Activated CD4-positive, alpha-beta T cell treated with anti-CD3 and anti-CD28 coated beads, Interleukin-2, amount 50 U/mL, for 4 hours (primary cell): ENCODE measurements at places on chromosomes 7 and 10.

DNA sequence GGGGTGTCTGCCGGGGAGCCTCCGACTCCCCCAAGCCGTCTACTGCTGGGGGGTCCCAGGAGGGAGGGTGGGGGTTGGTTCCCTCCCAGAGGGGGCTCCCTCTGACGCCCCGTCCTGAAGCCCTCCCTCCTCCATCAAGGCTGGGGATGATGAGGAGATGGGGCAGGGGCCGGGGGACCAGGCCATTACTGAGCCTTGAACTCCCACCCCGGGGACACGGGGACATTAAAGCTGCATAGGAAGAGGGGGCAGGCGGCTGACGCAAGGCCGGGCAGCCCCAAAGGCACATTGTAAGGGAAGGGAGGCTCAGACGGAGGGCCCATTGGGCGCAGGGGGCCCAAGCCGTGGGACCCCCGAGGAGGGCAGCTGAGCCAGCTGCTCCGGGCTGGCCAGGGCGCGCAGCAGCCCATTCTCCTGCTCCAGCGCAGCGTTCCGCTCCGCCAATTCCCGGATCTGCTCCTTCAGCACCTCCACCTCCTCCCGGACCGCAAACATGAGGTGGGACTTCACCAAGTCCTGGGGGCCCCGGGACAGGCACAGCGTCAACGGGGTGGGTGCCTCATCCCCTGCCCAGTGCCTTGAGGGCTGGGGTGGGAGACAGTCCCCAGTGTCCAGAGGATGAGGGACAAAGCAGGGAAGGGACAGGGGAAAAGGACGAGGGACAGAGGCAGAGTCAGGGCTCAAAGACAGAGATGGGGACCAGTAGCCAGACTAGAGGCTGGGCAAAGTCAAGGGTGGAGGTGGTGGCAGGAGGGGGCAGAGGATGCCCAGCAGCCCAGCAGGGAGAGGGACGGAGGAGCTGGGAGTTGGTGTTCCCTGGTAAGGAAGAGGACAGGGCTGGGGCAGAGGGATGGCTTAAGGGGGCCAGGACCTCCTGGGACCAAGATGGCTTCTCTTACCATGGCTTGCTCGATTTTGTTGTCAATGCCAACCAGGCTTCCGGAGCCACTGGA, 2.9 kb upstream of the SPACDR start:
- DNase-seq, result no peak

DNA sequence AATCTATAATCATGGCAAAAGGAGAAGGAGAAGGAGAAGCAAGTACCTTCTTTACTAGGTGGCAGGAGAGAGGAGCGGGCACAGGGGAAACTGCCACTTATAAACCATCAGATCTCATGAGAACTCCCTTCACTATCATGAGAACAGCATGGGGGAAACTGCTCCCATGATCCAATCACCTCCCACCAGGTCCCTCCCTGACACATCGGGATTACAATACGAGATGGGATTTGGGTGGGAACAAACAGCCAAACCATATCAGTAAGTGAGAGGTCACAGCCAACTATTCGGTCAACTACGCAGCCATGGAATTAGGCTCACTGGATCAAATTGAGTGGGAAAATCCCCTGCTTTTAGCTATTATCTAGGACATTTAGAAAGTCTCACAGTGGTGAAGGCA, 54.2 kb upstream of the STEAP1B start:
- DNase-seq, result no peak

DNA sequence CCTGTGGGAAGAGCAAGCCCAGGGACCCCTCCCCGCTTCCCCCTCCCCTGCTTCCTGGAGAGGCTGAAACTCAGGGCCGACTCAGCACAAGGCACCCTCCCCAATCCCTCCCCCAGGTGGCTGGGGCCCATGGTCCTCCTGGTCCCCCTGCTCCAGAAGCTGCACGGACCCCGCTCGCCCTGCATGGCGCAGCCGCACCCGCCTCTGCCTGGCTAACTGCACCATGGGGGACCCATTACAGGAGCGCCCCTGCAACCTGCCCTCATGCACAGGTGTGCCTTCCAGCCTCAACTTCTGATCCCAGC, 19.7 kb upstream of the ZNF862 start:
- no peak for DNase-seq

GRCh38 chr10:108052981-108053380, 888.5 kb upstream of the SORCS1 start:
- DNase-seq, result no peak

DNA sequence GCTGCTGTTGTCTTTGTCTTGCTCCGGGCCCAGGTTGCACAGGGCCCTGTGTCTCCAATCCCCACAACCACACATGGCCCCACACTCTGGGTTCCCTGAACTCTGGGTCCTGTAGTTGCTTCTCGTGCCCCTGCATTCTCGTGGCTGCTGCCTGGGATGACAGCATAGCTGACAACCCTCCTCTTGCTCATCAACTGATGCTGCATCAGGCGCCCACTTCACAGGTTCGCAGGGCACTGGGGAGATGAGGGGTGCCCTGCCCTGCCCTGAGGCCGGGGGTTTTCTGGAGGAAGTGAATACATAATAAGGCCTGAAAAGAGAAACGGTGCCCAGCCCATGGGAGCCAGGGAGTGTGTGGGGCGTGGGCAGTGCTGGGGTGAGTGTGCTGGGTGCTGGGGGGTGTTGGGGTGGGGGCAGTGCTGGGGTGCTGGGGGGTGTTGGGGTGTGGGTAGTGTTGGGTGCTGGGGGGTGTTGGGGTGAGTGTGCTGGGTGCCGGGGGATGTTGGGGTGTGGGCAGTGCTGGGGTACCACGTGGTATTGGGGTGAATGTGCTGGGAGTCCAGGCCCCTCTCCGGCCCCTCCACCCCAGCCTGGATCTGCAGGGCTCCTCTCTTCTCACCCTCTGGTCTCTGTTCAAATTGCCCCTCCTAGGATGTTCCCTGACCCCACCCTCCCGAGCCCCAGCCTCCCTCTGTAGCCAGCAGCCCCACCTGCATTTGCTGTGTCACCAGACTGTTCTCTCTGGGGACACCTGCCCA, 2.0 kb upstream of the MTG1 start:
- no peak for DNase-seq

GRCh38 chr10:17092216-17092944, 37.2 kb downstream of the CUBN start:
- no peak for DNase-seq

DNA sequence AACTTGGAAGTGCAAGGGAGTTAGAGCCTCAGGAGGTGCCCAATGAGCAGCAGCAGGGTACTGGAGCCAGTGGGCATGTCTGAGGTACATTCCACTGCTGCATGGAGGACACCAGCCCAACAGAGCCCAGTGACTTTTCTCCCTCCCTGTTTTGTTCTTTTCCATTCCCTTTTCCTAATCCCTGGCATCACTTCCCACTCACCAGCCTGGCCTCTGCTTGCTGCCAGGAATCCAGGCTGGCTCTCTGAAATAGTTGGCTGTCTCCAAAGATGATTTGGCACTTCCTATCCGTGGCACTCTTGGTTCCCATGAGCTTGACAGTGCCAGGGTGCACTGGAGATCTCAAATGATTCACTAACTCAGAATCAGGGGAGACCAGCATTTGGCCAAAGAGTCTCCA, 97.7 kb upstream of the ZPBP start:
- no peak for DNase-seq

DNA sequence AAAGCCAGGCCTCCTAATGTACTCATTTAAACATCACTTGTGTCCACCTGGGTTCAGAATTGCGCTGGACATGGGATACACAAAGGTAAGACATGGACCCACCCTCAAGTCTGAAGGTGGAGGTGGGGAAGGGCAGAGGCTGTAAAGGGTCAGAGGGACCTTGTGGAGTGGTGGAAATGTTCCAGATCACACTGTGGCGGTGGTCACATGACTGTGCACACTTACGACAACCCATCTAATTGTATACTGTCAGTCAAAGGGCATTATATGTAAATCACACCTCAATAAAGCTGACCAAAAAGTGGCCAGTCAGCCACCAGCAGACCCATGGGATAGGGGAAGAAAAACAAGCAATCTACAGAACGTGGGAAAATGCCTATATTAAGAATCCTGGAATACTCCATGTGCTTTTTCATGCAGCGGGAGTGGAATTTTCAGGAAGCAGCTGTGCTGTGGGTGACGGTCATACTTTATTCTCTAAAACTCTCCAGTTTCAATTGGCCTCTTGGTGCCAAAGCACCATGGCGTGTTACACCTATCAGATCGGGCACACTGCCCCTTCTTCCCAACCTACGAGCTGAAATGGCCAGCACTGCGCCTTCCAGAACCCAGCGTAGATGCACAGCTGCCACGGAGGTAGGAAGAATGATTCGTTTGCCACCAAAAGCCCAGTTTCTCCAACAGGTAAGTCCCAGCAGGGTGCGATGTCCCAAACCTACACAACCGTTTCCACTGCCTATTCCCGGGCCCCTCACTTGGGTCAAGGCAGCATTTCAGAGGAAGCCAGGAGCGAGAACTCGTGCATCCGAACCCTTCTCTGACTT, 69.8 kb downstream of the PRKAG2 start:
- no peak for DNase-seq

- DNase-seq, result no peak
These were observed 408.9 kb downstream of the GLRX3 start for GRCh38 chr10:130545122-130545521.

- DNase-seq, result no peak
These were observed 460.5 kb upstream of the GHITM start for GRCh38 chr10:83678850-83679249.

DNA sequence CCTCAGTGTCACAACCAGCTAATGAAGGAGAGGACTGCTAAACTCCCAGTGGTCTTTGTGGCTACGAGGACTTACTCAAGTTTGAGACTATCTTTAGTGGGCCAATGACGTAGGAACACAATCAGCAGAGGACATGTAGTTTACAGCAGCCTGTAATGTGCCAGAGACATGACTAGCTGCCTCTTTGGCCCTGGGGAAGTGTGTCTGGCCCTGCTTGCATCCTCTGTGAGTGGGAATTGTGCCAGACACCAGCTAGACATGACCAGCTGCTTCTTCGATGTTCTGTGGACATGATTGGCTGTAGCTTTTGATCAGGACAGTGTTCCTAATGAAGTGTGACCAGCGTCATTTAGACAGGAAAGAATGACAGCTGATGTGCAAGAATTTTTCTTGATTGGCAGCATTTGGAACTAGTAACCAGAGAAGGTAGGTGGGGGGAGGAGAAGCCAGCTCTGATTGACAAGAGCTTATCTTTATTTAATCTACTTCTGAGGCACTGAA, 141.7 kb downstream of the AUTS2 start:
- DNase-seq, result no peak

DNA sequence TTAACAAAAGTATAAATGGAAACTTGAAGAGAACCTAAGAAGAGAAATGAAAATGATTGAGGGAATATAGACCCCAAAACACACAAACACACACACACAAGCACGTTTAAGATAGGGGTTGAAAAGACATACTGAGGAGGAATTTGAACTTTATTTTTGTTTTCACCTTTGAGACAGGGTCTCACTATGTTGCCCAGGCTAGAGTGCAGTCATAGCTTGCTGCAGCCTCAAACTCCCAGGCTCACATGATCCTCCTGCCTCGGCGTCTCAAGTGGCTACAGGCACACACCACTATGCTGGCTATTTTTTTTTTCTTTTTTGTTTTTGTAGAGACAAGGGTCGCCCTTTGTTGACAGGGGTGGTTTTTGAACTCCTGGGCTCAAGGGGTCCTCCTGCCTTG, 4.0 kb downstream of the BTRC start:
- DNase-seq, result no peak

- peak; percentile 56 for DNase-seq
These were observed 71.5 kb upstream of the ADO start for GRCh38 chr10:62732841-62733653.

- DNase-seq, result no peak
These were observed 572.0 kb downstream of the PTPRN2 start for GRCh38 chr7:158015403-158016179.

DNA sequence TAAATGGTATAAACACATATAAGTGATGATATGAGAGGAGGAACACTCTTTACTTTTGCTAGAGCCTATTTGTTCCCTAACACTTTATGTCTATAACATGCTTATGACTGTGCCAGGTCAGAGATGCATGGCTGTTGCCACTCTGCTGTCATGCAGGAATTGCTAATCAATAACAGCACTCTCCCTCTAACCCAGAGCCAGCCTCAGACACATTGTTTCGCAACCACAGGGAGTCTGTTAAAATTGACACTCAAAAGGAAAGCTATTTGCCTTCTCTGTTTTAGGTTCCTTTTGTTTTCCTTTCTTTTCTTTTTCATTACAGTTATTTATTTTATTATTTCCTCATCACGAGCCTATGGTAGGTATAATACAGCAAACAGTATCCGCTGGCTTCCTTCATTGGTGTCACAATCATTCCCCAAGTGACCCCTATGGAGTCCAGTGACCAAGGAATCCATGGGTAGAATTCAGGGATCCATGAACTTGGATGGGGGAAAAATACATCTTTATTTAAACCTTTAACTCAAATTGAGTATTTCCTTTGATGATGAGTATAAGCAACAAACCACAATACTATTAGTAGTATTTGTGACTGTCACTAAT, 6.8 kb downstream of the PON2 start:
- DNase-seq, result no peak

- DNase-seq, result no peak
These were observed 91.6 kb downstream of the BMPER start for GRCh38 chr7:33996899-33997298.

GRCh38 chr10:11403116-11403515, 208.3 kb downstream of the USP6NL start:
- DNase-seq, result peak; percentile 48

GRCh38 chr10:81548160-81548559, 326.8 kb upstream of the NRG3 start:
- no peak for DNase-seq

DNA sequence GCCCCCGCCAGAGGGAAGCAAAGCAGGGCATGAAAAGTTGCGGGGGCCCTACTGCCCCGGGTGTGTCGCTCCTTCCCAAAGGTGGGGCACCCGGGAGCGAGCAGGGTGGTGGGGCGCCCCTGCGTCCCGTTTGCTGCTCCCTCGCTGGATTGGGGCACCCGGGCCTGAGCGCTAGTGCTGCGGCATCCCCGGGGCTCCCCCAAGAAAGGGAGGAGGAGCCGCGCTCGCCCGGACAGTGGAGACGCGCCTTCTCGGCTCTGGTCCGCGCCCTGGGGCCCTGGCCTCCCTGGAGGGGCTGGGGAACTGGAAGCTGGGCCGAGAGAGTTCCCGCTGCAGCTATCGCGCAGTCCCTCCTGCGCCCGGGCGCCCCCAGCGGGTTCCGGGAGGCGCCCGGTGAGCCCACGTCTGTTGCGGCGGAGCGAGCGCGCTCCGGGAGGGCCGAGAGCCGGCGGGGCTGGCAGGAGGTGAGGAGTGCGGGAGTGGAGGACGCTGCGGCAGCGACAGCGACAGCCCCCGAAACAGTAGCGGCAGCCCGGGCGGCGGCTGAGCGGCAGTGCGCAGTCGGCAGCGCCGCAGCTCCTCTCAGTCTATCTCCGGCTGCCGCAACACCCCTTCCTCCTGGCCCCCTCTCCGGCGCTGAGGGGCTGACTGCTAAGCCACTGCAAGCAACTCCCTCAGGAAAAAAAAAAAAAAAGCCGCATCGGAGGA, 504 bp upstream of the BMPER start:
- DNase-seq, result no peak

GRCh38 chr10:110016039-110016438, 8.3 kb downstream of the ADD3 start:
- no peak for DNase-seq
